ENCODE measurements at places on chromosomes 3 and 15.

DNA sequence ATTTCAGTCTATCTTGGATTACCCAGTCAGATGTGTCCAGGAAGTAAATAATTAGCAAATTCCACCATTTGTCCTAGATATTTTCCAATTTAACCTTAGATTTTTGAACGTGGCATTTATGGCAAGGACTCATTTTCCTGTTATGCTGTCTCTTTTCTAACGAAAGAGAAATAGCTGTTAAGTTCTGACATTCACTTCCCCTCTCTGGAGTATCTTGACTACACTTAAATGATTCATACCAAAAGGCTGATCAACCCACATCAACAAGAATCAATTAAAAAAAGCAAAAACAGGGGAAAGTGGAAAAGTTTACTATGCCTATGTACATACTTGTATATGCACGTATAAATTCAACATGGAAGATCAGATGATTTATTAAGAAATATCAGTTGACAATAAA lies 149.9 kb downstream of the FRMD5 start:
- no peak for DNase-seq

GRCh38 chr3:130849091-130849552 lies 44.8 kb upstream of the ATP2C1 start:
- DNase-seq = no peak

DNA sequence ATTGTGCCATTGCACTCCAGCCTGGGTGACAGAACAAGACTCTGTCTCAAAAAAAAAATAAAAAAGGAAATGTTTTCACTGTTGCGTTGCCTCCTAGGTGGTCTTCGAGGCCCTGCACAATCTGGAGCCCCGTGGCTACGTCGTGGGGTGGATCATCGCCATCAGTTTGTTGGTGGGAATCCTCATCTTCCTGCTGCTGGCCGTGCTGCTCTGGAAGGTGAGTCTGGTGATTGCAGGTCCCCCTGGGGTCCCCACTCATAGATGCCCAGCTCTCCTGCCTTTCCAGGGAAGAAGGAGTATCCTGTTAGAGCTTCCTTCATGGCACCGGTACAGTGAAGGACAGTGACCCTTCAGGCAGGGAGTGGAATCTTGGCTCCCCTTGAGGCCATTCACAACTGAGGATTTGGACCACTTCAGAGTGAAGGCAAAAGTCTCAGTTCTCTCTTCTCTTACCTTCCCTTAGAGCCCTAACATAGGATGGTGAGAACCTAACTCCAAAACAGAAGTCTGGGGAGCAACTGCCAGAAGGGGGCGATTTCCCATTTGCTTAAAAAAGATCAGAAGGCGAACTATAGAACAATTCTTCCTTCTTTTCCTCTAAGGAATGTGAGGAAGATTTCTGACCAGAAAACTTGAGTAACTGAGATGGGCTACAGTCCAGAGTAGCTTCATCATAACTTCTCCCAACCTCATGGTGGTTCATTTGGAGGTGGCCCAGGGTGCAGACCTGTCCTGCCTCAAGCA lies 57.8 kb upstream of the CTDSPL start:
- no peak for DNase-seq

GRCh38 chr3:192331749-192332385 lies 395.5 kb downstream of the FGF12 start:
- no peak for DNase-seq

DNA sequence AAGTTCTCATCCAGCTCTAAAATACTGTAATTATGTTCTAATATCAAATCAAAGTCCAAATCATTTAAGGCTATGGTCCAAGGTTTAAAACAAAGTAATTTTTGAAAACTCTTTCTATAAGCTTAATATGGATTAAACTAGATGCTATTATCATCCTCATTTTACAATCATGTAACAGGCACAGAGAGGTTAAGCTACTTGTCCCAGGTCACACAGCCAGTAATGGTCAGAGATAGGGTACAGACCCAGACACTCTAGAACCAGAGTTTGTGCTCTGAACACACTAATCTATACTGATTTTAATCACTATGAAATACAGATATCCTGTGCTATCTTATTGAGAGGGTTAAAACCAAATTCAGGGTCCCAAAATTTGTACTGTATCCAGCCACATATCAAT lies 44.8 kb downstream of the DENND4A start:
- no peak for DNase-seq

- DNase-seq = no peak
Observed at GRCh38 chr15:77846360-77846759, 213.6 kb upstream of the LINGO1 start.

- DNase-seq = no peak
Observed at GRCh38 chr3:133077688-133078087, 39.5 kb downstream of the TMEM108 start.

All from GM12864 (cell line).